ENCODE measurements at places on chromosomes 11 and 22.
A peak's percentile ranks its signal among the peaks of the same experiment; 100 is the strongest.

DNA sequence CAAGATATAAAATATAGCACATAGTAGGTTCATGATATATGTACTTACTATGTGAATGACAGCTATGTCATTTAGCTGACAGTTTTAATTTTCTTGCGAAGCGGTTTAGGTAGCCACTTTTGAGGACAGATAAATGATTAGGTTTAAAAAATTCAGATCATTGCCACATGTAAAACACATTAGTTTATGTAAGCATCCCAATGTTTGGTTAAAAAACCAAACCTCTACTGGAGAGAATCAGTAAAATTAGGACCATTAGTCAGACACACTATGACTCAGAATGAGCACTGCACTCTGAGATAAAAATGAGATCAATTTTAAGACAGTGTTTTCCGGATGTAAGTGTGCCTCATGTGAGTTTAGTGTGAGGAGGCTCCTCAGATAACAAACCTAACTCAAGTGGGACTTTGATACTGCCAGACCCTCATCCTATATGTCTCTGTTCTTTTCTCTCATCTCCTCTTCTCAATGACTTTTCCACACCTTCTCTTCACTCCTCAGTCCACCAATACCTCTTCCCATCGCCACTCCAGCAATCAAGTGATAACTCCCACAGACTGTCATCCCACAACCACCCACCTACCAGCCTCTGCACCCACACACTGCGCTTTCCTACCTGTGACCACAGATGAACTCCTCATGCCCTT lies 6.8 kb upstream of the OR2AT4 start:
- no peak for DNase-seq

- no peak for DNase-seq
Measured at GRCh38 chr11:63543711-63544110, 7.1 kb downstream of the PLAAT4 start.

DNA sequence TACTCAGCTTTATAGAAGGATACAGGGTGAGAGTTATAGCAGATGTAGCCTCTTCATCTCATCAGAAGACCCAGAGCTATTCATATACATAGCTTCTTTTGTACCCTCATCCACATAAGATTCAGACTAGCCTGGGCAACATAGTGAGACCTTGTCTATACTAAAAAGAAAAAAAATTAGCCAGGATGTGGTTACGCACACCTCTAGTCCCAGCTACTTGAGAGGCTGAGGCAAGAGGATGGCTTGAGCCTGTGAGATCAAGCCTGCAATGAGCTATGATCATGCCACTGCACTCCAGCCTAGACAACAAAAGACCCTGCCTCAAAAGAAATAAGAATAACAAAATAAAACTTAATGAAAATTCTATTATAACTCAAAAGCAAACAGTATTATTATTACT lies 36.7 kb upstream of the B3GNT6 start:
- no peak for DNase-seq

GRCh38 chr22:30694171-30694639 lies 469 bp upstream of the OSBP2 start:
- DNase-seq: peak; percentile 58

- DNase-seq: no peak
Measured at GRCh38 chr11:66595245-66595904, 2.4 kb downstream of the CCS start.

GRCh38 chr11:7525424-7525823 lies 11.6 kb downstream of the PPFIBP2 start:
- no peak for DNase-seq

- DNase-seq: no peak
Measured at GRCh38 chr11:102147015-102147414, 36.8 kb downstream of the YAP1 start.

DNA sequence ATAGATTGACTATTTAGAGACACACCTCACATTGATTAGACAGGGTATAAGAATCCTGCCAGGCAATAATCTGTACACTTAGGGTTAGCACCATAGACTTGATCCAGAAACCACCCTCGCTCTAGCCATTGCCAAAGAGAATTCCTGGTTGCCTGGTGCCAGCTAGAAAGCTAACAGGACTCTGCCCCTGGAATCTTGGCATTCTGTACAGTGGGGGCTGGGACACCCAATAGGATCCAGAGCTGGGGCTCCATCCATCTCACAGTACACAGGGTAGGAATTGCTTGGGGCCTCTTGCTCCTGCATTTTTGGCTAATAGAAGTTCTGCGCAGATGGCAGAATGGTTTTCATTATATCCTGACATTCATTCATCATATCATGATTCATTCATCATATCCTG lies 3.0 kb upstream of the APLNR start:
- no peak for DNase-seq

DNA sequence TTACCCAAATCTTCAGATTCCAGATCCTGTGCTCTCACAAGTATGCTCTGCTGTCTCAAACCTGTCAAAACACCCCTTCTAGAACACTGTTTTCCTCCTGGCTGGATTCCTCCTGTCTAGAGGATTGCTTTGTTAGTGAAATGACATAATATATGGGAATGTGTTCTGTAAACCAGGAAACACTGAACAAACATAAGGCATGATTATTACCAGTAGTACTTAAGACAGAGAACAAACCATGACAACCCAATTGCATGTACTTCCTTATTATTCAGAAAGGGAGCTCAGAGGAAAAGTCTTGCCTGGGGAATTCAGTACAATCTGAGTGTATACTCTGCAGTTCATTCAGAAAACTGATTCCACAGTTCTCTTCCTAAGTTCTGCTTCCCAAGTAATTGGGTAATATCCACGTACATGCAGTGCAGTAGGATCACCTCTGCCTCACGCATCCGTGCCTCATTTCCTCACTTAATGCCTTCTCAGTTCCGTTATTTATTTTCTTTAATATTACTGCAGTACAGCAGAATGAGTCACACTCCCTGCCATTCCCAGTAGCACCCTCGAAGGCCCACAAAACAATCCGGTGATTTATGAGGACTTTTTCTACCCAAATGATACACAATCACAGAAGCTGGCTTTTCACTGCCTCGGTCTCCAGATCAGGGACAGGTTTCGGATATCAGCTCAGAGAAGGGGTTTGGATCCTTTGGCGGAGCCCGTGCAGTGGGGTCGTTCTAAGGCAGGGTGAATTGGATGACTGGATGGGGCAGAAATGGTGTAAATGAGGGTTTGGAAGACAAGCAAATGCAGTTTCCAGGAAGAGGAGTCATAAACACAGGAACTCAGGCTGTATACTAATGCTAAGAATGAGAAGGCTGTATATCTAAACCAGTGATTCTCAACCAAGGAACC lies 896.9 kb downstream of the KCNA4 start:
- no peak for DNase-seq

DNA sequence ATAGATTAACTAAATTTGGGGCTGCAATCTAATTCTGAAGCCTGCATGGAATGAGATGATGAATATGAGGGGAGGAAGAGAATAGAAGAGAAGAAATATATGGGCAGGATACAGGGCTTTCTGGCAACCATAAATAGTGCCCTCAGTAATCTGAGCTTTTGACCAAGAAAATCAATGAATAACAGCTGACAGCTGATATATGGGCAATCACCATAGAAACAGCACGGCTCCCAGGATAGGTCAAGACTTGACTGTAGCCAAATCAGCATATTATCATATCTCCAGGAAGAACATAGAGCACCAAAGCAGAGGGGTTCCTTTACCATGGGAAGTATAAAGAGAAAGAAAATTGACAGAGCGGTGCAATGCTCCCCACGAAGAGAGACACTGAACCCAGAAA lies 643.8 kb upstream of the TENM4 start:
- DNase-seq: no peak

GRCh38 chr11:126430581-126431335 lies 75.3 kb downstream of the ST3GAL4 start:
- DNase-seq: no peak

GRCh38 chr11:125621995-125622394 lies 3.0 kb upstream of the CHEK1 start:
- DNase-seq: no peak

DNA sequence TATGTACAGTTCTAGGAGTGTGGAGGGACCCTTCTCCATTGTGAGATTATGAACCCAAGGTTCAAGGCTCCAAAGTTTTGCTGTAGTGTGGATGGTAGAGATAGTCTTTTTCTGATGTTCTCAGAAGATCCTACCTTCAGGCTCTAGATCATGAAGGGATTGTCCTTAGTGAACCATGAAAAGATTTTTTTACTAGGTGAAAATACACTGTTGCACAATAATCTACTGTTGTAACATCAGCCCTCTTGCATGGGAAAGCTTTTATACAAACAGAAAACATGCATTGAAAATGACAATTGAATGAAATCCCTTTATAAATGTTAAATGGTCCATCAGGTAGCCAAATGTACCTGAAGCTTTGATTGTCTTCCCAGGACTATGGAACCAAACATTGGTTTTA lies 177.8 kb downstream of the FAM76B start:
- no peak for DNase-seq

- DNase-seq: no peak
Measured at GRCh38 chr11:33052231-33052630, 12.9 kb downstream of the TCP11L1 start.

DNA sequence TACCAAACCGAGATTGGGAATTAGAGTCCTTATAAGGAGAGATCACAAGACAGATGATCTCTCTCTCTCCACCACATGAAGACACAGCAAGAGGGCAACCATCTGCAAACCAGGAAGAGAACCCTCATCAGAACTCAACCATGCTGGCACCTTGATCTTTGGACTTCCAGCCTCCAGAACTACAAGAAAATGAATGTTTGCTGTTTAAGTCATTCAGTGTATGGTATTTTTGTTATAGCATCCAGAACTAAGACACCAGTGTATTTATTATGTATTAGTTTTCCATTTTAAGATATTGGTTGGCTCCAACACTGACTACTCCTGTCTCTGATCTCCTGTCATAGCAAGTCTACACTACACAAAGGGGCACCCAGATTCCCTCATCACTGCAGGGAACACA lies 86.9 kb downstream of the CCDC34 start:
- no peak for DNase-seq

DNA sequence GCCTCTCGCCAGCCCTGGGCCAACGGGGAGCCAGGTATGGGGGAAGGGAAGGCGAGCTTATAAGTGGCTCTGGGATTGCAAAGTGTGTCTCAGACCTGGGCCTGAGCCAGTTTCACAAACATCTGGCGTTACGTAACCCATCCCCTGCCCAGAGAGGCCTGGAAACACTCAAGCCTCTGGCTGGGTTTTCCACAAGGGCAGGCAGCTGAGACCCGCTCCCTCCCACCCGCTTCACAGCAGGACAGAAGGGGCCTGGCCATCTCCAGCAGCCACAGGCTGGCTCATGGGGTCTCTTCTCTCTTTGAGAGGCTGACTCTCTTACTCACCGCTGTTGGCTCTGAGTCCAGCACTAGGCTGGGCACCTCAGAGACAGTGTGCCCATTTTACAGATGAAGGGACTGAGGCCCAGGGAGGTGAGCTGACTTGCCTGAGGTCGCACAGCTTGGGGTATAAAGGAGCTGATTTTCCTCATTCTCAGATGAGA lies 44.5 kb downstream of the TRIOBP start:
- DNase-seq: no peak

GRCh38 chr11:65420979-65421793 lies 1.4 kb upstream of the NEAT1 start:
- DNase-seq: peak; percentile 81

DNA sequence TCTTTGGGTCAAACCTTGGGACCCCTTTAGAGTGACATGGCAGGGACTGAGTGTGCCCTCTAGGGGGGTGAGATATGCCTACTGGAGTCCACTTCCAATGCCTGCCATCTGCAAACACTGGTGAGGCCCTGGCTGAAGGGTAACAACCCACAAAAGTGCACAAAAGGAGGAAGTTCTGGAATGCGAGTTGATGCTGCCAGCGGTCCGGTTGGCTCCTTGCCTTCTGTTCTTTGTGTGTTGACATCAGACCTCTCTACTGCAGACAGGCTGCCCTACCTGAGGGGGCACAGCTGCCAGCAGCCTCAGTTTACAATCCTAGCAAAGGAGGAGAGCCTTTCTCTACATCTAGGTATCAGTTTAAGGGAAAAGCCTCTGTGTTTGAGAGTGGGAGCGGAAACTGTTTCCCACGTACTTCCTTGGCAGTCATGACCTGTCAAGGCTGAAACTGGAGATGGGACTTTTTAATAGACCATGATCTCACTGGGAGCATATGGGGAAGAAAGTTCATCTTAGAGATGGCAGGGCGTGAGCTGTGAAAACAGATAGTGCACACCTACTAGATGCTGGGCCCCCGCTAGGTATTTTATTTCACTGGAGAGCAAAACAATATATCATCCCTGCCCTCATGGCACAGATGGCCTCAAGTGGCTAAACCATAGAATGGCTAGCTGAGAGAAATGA lies 27.2 kb downstream of the BMAL1 start:
- no peak for DNase-seq

- no peak for DNase-seq
Measured at GRCh38 chr11:134429106-134429505, 17.1 kb upstream of the B3GAT1 start.

DNA sequence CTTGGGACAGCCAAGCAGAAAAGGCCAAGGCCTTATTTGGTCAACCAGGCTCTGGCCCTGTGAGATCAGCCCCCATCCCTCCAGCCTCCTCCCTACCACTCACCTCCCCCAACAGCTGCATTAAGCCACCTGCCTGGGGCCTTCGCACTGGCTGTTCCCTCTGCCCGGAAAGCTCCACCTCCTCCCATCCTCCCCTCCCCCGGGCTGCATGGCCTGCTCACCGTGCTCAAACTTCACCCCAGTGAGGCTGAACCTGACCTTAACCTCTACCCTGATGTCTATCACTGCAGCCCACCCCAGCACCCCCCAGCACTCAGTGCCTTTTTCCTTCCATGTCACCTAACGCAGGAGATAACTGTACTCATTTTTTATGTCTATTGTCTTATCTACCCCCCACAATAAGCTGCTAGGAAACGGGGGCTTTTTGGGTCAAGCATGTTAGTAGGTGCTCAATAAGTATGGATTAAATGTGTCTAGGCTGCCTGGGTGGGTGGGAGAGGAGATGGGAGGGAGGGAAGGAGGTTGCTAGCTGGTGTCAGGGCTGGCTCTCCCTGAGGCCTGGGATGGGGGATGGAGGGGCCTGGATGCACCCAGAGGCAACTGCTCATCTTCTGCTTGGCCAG lies 912 bp downstream of the PTPRCAP start:
- peak; percentile 66 for DNase-seq

DNA sequence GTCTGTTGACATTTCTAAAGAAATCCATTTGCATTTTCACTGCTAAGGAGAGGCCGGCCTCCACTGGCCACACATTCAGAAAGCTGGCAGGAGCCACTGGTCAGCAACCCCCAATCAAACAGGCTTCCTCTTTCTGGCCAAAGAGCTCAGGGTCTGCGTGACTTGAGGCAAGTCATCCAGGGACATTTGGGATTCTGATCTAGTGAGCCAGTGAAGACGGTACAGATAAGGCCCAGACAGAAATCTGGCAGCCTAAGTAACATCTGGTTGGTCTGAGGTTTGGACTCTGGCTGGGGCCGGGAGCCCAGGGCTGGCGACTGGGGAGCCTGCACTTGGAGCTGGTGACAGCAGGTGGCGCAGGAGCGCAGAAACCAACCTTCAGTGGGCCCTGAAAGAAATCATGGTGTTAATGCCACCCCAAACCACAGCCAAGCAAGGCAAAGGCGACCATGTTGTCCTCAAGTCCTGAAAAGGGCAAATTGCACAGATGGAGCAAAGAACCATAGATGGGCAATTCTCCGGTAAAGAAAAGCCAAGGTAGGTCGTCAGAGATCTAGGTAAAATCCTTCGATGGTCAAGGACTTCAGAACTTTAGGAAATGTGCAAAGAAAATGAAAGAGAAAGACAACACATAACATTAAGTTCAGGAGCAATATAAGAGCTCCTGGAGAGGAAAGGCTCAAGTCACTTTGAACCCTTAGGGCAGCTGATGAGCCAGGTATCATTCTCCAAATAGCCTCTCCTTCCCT lies 99.4 kb upstream of the BLID start:
- DNase-seq: peak; percentile 38

- DNase-seq: no peak
Measured at GRCh38 chr11:103016031-103016430, 60.5 kb upstream of the MMP13 start.
